ENCODE measurements at places on chromosomes 1 and 21.
A peak's percentile ranks its signal among the peaks of the same experiment; 100 is the strongest.

- DNase-seq = no peak
These were observed 35.4 kb upstream of the FAM89A start for GRCh38 chr1:231075497-231075896.

DNA sequence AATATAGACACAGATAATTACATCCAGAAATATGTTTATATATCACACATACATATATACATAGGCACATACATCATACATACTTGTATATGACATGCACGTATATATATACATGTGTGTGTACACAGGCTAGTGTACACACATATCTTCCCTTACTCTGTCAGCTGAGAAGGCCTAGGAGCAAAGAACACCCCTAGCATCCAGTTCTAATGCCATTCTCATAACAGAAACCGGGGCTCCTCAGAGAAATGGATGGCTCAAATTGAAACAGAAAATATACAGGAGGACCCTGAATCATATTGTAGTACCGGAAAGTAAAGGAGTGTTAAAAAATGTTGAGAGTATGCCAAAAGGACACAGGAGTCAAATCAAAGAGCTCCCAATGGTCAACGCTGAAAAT is 19.7 kb upstream of the HYI start:
- DNase-seq = no peak

DNA sequence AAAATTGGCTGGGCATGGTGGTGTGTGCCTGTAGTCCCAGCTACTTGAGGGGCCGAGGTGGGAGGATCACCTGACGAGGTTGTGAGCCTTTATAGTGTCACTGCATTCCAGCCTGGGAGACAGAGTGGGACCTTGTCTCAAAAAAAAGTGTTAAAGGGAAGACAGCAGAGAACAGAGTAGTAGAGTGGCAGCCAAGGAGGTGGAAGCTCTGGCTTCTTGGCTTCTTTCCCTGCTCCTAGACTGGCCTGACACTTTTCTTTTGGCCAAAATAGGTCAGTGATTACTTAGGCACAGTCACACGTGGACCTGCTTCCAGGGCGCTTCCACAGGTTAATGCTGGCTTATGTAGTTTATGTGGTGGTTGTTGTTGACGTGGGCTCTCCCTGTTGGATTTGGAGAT is 3.2 kb downstream of the DIP2A start:
- no peak for DNase-seq

DNA sequence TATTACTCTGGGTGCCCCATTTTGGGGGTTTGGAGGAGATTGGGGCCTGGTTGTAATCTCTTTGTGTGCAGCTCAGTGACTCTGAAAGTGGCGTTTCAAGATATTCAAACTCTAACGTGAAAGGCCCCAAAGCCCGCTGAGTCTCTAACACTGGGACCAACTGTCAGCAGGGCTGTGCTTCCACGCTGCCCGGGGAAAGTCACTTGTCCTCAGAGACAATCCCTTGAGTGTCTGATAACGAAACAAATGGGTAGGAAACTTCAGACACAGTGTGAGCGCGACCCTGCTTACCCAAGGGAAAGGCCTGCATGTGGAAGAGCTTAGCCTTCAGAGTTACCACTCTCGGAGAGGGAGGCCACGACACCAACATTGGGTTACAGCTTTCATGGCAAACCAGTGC is 837 bp downstream of the UBASH3A start:
- DNase-seq = no peak

- DNase-seq = peak; percentile 15
These were observed 808 bp downstream of the MAP3K21 start for GRCh38 chr1:233328142-233328921.

DNA sequence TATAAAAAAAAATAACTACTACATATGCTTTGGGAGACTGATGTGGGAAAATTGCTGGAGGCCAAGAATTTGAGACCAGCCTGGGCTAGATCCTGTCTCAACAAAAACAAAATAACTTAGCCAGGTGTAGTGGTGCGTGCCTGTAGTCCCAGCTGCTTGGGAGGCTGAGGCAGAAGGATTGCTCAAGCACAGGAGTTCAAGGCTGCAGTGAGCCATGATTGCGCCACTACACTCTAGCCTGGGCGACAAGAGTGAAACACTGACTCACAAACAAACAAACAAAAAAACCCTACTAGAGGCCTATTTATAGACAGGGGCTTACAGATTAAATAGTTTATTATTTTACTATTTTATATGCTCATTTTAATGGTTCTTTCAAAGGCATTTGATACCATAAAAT is 80.0 kb downstream of the LHX4 start:
- no peak for DNase-seq

DNA sequence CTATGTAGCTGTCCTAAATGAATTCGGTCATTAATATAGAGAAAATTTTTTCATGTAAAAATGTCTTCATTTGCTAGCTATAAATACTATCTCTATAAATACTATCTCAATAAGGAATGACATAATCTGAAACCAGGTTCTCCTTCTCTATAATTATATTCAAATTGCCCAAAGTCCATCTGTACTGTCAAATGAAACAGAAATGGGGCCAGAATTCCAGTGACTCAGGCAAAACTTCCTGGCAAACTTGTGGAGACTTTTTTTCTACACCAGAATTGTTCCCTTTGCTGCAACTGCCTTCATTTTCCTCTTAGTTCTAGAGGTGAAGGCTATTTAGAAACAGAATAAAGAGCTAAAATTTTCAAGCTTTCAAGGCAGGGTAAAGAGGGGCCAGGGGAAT is 152.5 kb downstream of the KCNH1 start:
- no peak for DNase-seq

DNA sequence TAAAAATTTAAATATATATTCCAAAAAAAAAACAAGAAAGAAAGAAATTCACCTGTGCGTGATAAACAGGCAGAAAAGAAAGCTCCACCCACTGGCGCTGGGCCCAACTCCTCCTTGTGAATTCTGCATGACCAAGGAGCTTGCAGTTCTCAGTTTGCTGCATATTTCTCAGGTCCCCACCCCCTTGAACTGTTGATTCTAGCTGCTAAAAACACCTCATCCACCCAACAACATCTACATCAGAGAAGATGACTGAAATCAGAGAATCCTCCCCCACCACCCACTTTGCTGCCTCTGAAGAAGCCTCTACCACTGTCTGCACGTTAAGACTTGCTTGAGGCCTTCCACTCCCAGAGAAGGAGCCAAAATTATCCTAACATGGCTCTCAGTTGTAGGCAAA is 104.8 kb downstream of the RGS2 start:
- no peak for DNase-seq

DNA sequence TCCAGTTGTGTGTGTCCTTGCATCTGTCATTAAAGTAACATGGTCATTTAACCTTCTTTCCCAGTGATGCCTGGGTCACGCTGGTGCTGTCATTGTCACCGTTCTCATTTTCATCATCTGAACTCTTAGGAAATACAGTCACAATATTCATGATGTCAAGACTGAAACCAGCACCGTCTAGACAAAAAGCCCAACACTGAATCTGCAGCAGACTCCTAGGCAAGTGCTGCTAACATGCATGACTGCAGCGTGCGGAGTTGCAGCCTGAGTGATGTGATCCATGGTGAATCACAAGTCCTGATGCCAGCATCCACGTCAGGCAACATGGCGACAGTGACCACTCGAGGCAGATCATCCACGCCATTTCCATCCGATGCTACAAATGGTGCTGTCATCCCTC is 37.6 kb downstream of the MRPL37 start:
- DNase-seq = no peak

DNA sequence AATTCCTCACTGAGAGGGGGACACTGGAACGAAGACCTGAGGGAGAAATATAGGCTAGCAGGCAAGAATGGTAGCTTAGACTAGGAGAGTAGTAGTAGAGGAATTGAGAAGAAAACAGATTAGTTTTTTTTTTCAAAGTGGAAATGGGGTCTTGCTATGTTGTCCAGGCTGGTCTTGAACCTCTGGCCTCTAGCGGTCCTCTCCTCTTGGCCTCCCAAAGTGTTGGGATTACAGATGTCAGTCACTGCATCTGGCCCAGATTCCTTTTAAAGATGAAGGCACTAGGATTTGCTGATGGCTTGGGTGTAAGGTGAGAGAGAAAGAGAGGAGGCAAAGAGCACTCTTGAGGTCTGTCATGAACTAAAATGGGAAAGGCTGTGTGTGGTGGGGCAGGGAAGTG is 30.1 kb downstream of the NFASC start:
- no peak for DNase-seq

DNA sequence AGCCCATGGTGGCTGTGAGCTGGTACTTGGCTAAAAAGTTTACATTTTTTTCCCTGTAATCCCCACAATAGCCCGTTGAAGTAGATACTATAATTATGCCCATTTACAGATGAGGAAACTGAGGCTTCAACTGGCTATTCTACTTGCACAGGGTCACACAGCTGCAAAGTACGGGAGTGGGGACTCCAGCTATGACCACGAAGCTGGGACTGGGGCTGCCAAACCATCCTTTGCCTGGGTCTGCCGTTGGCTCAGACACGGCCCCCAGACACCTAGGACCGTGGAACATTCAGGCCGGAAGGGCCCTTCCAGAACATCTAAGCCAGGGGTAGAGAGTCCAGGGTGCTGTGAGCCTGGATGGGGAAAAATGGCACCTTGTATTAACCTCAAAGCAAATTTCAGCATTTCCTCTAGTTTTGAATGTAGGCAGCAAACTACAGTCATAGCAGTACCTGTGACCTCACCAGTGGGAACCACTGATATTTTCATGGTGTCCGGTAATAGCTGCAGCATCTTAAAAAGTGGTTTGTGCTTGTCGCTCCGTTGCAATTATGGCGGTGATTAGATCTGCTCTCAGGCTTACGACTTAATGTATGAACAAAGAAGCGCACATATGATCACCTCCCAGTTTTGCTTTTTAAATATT is 4.3 kb downstream of the TP73 start:
- DNase-seq = no peak

DNA sequence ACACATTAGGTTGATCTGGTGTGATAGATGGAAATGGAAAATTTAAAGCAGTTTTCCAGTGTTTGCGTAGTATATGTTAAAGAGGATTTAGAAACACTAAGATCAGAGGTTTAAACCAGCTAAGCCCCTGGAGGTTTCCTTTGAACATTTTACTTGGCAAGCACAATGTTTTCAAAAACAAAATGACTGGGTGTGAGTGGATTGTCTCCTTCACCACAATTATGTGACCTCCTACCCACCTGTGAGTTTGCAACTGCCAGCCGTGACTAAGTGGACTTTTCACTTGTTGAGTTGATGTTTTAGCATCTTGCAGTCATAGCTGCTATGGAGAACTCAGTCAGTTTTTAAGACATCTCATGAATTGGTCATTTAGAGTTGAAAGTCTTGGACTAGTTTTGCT is 4.7 kb downstream of the CCDC190 start:
- DNase-seq = no peak

DNA sequence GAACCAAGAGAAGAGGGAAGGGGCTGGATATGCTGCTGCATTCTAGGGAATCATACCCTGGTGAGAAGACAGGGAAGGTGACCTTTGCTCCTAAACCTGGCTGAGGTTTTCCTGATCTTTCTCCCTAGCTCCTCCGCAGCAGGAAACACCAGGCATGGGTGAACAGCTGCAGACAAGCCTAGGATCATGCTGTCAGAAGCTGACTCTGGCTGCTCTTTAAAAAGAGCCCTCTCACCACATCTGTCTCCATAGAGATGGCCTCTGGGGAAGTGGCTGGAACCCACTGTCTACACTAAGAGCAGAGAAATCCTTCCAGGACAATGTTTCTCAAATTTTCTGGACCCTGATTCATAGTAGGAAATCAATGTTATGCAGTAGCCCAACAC is 57.6 kb downstream of the CD34 start:
- no peak for DNase-seq

GRCh38 chr1:157307491-157307890 is 169.3 kb upstream of the ETV3 start:
- DNase-seq = no peak

- DNase-seq = no peak
These were observed 104.6 kb downstream of the TLR5 start for GRCh38 chr1:223038288-223039006.

DNA sequence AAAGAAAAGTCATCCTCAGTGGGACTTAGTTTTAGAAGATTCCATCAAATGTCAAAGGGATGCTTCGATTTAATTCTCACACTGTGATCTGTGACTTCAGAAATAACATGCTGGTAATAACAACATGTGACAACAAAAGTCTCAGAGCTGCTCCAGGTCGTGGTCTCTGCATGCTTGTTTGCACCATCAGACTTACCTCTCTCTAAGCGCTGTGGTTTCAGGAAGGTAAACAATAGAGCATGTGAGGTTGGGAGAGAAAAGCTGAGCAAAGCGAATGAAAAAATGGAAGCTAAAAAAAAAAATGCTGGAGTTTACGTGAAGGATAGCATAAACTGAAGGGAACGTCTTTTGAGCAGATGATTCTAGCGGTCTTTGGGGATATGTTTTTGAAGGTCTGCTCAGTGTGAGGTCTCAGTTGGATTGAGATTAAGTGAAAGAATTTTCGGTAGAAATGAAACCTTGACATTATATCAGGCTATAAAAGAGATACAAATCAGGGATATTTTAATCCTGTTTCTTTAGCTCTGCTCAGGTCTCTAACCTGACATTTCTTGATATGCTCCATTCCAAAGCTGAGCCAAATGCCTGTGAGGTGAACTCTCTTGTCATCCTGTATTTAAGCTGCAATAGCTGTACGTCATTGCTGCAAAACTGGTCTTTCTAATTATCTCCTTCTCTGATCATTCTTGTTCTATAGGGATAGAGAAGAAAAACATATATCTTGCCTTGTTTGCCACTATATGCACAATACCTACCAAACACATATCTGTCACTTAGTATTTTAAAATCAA is 86.5 kb downstream of the C1orf21 start:
- DNase-seq = no peak

DNA sequence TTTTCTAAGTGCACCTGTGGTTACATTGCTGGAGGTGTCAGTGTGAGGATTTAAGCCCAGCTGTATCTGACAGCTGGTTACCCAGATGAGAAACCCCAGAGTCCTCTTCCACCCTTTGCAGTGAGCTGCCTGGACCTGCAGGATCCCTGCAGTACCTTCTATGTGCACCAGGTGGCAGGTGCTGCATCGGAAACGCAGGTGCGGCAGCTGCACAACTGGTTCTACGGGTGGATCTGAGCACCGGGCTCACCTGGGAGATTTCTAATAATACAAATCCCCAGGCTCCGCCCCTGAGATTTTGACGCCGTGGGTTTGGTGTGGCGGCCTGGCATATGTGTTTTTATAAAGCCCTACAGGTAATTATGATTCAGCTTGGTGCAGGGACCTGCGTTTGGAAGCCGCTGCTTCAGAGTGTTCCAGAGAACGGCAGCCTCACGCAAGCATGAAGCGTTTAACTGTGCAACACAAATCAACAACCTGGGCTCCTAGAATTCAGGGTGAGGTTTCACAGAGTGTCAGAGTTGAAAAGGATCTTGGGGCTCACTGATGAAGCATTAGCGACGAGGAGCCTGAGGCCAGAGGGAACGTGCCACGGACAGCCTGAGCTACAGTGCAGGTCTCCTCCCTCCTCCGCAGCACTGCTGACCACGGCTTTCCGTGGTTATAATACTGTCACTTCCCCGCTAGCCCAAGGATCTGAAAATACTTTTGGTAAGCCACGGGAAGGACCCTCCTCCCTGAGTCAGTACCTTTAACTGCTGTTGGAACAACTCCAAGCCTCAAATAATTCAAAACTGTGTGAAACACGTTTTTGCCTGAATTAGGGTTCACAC is 96.7 kb upstream of the TRABD2B start:
- DNase-seq = peak; percentile 74

All from NAMALWA (cell line).